ENCODE measurements at places on chromosomes 12 and 14.
A peak's percentile ranks its signal among the peaks of the same experiment; 100 is the strongest.

DNA sequence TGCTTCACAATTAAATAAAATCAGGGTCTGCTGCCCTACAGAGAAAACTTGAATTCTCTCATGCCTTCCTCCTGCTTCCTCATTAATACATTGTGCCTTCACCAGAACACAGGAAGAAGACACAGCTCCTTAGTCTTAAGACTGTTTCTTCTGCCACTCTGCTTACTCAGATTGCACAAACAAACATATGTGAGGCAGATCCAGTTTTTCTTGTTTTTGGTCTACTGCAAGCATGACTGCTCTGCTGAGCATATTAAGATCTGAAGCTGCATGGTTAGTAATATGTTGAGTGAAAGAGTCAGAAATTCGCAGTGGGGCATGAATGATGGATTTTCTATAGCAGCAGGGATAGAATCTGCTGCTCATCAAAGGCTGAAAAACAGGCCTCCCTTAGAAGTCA is 321.1 kb upstream of the STXBP6 start:
- no peaks in the 10 kb centered on the region for H3K27me3 ChIP-seq
- no peak overlapping the region for H3K4me3 ChIP-seq
- DNase-seq, result no peak
- no peaks in the 10 kb centered on the region for H3K36me3 ChIP-seq

DNA sequence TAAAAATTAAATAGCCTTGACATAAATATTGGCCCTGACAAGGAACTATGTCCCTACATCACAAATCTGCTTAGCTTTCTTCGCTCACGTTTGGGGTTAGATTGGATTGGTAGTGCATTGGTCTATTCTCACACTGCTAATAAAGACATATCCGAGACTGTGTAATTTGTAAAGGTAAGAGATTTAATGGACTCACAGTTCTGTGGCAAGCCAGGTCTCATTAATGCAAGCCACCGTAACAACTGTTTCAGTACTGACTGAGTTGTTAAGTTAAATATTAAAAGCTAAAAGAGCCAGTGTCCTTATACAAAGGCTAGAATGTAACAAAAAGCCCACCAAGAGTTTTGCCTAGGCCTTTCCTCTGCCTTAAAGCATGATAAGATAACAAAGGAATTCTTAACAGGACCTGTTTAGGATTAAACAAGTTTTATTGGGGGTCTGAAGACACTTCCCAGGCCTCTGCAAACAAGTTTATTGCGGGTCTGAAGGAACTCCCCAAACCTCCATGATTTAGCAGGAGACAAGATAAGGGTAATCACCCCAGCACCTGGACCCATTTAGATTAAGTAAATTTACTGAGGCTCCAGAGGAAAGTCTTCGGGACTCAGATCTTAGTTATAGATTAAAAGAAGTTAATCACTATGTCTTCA is 88.2 kb upstream of the PTGDR start:
- no peak for DNase-seq
- no peaks in the 10 kb centered on the region for H3K27me3 ChIP-seq
- no peaks in the 10 kb centered on the region for H3K36me3 ChIP-seq
- H3K4me1 ChIP-seq, result no peaks in the 10 kb centered on the region
- no peak overlapping the region for H3K4me3 ChIP-seq

DNA sequence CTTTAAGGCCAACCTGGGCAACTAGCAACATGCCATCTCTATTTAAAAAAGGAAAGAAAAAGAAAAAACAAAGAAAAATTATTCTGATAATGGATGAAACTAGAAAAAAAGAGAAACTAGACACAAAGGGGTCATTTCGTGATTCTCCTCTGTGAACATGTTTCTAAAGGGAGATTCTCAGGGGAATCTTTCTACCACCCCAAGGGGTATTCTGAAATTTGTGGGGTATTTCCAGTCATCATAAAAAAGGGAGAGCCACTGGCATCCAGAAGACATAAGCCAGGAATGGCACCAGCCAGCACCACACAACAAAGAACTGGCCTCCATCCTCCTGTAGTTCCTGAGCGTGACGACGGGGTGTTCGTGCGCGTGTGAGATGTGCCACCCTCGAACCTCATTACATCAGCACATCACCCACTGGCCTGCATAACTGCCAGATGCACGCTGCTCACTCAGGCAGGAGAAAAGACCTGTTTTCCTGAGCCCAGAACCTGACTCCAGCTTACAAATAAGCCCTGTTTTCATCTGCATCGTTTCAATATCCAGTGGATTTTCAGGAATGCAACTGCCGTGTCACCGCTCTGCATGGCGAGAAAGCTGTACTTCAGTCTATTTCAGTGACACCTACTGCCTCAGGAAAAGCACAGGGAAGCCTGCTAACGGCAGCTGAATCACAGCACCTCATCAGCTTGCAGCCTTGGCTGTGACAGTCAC is 23.9 kb downstream of the STX2 start:
- no peaks in the 10 kb centered on the region for H3K4me1 ChIP-seq
- no peak for DNase-seq
- H3K27ac ChIP-seq, result no peak overlapping the region
- H3K36me3 ChIP-seq, result no peaks in the 10 kb centered on the region

- DNase-seq, result no peak
- no peaks in the 10 kb centered on the region for H3K36me3 ChIP-seq
- H3K4me1 ChIP-seq, result no peaks in the 10 kb centered on the region
- no peak overlapping the region for H3K27ac ChIP-seq
- no peaks in the 10 kb centered on the region for H3K27me3 ChIP-seq
Measured at GRCh38 chr14:63448841-63449240, 94.3 kb downstream of the PPP2R5E start.

GRCh38 chr14:59827401-59827800 is 43.2 kb downstream of the RTN1 start:
- no peaks in the 10 kb centered on the region for H3K4me1 ChIP-seq
- no peak overlapping the region for H3K4me3 ChIP-seq
- no peaks in the 10 kb centered on the region for H3K36me3 ChIP-seq
- H3K27ac ChIP-seq, result no peak overlapping the region
- DNase-seq, result no peak

- no peaks in the 10 kb centered on the region for H3K36me3 ChIP-seq
- no peaks in the 10 kb centered on the region for H3K4me1 ChIP-seq
- H3K27ac ChIP-seq, result no peak overlapping the region
Measured at GRCh38 chr14:105332350-105332874, 17.9 kb downstream of the PACS2 start.

- H3K4me1 ChIP-seq, result peaks cover 10% of the 10 kb centered on the region
- no peak overlapping the region for H3K27ac ChIP-seq
- H3K36me3 ChIP-seq, result no peaks in the 10 kb centered on the region
- no peak overlapping the region for H3K4me3 ChIP-seq
Measured at GRCh38 chr12:30691122-30691879, 4.4 kb downstream of the IPO8 start.

DNA sequence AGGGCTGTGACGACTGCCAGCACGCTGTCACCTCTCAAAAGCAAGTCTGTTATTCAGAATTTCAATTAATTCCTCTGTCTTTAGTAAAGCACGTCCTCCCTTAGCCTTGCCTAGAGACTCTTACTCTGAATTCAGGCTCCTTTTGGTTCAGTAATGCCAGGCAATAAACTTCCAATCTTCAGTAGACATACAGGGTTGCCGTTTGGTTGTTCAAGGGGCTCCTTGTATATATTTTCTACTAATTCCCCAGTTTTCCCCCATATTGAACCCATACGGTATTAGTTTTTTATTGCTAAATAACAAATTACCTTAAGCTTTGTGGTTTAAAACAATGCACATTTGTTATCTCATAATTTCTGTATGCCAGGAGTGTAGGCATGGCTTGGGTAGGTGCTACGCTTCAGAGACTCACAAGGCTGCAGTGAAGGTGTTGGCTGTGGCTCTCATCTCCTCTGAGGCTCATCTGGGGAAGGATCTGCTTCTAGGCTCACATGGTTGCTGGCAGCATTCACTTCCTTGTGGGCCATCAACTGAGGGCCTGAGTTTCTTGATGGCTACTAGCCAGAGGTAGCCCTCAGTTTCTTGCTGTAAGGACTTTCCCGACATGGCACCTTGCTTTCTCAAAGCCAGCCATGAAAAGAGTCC is 7.3 kb upstream of the CLECL1 start:
- no peaks in the 10 kb centered on the region for H3K36me3 ChIP-seq
- H3K27ac ChIP-seq, result no peak overlapping the region
- H3K4me1 ChIP-seq, result no peaks in the 10 kb centered on the region
- H3K27me3 ChIP-seq, result no peaks in the 10 kb centered on the region
- no peak for DNase-seq

DNA sequence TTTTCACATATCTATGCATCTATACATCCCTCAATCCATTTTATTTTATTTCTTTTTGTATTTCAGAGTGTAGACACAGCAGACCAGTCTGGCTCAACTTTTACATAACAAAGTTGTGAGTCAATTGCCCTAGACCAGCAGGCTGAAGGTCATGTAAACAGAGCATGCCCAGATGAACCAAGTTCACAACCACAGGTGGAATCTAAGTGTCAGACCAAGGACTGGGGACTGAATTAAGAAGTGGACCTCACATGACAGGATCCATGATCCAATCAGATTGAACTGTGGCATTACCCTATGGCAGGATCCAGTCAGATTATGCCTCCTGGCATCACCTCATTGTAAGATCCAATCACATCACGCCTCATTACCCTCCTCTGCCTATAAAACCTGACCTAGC is 455.8 kb downstream of the SOX5 start:
- H3K4me1 ChIP-seq, result no peaks in the 10 kb centered on the region
- H3K4me3 ChIP-seq, result no peak overlapping the region
- no peaks in the 10 kb centered on the region for H3K27me3 ChIP-seq
- no peak for DNase-seq
- no peak overlapping the region for H3K27ac ChIP-seq
- H3K36me3 ChIP-seq, result no peaks in the 10 kb centered on the region

GRCh38 chr14:80136358-80136757 is 74.9 kb downstream of the DIO2 start:
- H3K27me3 ChIP-seq, result no peaks in the 10 kb centered on the region
- DNase-seq, result no peak
- H3K4me3 ChIP-seq, result no peak overlapping the region
- H3K36me3 ChIP-seq, result no peaks in the 10 kb centered on the region
- H3K4me1 ChIP-seq, result no peaks in the 10 kb centered on the region

- H3K4me3 ChIP-seq, result no peak overlapping the region
- H3K36me3 ChIP-seq, result no peaks in the 10 kb centered on the region
- no peak for DNase-seq
- no peaks in the 10 kb centered on the region for H3K27me3 ChIP-seq
- H3K27ac ChIP-seq, result peak overlapping the region; percentile 87
- peaks cover 31% of the 10 kb centered on the region for H3K4me1 ChIP-seq
Measured at GRCh38 chr14:50037240-50037639, 79.1 kb downstream of the VCPKMT start.

GRCh38 chr12:75560167-75560566 is 48.8 kb upstream of the KRR1 start:
- H3K36me3 ChIP-seq, result no peaks in the 10 kb centered on the region
- H3K4me1 ChIP-seq, result no peaks in the 10 kb centered on the region
- no peak overlapping the region for H3K27ac ChIP-seq
- no peak for DNase-seq

- no peaks in the 10 kb centered on the region for H3K36me3 ChIP-seq
- no peak overlapping the region for H3K4me3 ChIP-seq
- no peaks in the 10 kb centered on the region for H3K27me3 ChIP-seq
- peak overlapping the region; percentile 94 for H3K27ac ChIP-seq
- peaks cover 9% of the 10 kb centered on the region for H3K4me1 ChIP-seq
Measured at GRCh38 chr12:124754949-124755800, 108.5 kb downstream of the SCARB1 start.

- no peaks in the 10 kb centered on the region for H3K4me1 ChIP-seq
- no peaks in the 10 kb centered on the region for H3K27me3 ChIP-seq
- H3K36me3 ChIP-seq, result peaks cover 4% of the 10 kb centered on the region
- H3K4me3 ChIP-seq, result no peak overlapping the region
- no peak overlapping the region for H3K27ac ChIP-seq
Measured at GRCh38 chr12:111643427-111643826, 42.3 kb downstream of the BRAP start.

DNA sequence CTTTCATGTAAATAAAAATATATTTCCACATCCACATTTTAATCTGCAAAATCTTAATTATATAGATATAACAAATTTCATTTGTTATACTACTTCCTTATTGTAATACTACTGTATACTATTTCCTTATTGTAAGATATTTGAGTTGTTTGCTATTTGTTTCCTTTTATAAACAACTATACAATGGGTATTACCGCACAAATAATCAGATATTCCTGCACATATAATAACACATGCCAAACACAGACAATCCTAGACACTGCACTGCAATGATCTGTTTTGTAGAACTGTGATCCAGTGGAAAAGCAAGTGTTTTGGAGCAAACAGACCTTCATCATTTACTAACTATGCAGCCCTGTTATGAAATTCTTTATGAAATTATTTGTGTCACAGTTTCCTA is 30.5 kb downstream of the PRKD1 start:
- no peaks in the 10 kb centered on the region for H3K27me3 ChIP-seq
- H3K36me3 ChIP-seq, result no peaks in the 10 kb centered on the region
- no peak overlapping the region for H3K27ac ChIP-seq
- H3K4me3 ChIP-seq, result no peak overlapping the region

- no peak overlapping the region for H3K4me3 ChIP-seq
- H3K4me1 ChIP-seq, result no peaks in the 10 kb centered on the region
- no peaks in the 10 kb centered on the region for H3K27me3 ChIP-seq
- no peaks in the 10 kb centered on the region for H3K36me3 ChIP-seq
- no peak for DNase-seq
- H3K27ac ChIP-seq, result no peak overlapping the region
Measured at GRCh38 chr12:102507301-102507700, 26.9 kb upstream of the IGF1 start.

GRCh38 chr12:132505105-132505851 is 15.3 kb downstream of the FBRSL1 start:
- peaks cover 19% of the 10 kb centered on the region for H3K4me1 ChIP-seq
- no peak for DNase-seq
- H3K36me3 ChIP-seq, result no peaks in the 10 kb centered on the region
- no peak overlapping the region for H3K27ac ChIP-seq

DNA sequence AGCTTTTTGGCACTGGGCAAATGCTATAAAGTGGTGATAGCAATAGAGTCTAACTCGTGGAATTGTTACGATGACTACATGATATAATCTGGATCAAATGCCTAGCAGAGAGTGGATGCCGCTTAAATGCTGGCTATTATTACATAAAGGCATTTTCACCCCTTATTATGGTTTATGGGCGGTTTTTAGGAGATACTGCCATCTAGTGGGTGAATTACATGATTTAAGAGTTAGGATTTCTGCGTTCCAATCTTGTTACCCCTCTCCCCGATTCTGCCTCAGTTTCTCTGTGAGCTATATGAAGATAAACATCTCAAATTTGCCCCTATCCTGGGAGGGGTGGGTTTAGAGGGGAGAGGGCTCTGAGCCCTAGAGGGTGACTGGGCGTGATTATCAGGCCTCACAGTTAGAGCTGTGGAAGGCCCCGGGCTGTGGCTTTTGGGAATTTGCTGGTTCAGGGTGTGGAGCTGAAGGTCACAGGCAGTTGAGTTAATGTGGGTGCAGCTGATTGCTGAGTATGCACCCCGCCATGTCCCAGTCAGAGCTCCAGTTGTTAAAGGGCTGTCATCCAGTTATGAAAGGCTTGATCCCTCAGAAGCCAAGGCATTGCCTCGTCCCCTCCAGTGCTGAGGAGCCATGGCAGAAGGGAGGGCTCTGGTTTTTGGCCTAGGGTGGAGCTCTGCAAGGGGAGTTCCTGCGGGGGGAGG is 14.4 kb downstream of the CLSTN3 start:
- peak overlapping the region; percentile 77 for H3K27ac ChIP-seq
- no peaks in the 10 kb centered on the region for H3K27me3 ChIP-seq
- peaks cover 3% of the 10 kb centered on the region for H3K36me3 ChIP-seq
- no peak for DNase-seq
- no peaks in the 10 kb centered on the region for H3K4me1 ChIP-seq

- no peaks in the 10 kb centered on the region for H3K36me3 ChIP-seq
- no peaks in the 10 kb centered on the region for H3K27me3 ChIP-seq
- DNase-seq, result no peak
- H3K4me3 ChIP-seq, result no peak overlapping the region
- no peak overlapping the region for H3K27ac ChIP-seq
Measured at GRCh38 chr12:40049268-40049667, 56.6 kb downstream of the SLC2A13 start.

Measured in breast epithelium (tissue), 4 donors.